ENCODE measurements at places on chromosomes 1 and 21.

GRCh38 chr21:45001134-45002095 lies 61.6 kb downstream of the SLX9 start:
- DNase-seq: no peak

- DNase-seq: no peak
Observed at GRCh38 chr1:2352897-2353550, 38.3 kb downstream of the MORN1 start.

- no peak for DNase-seq
Observed at GRCh38 chr1:206971029-206971655, 882 bp upstream of the FCAMR start.

DNA sequence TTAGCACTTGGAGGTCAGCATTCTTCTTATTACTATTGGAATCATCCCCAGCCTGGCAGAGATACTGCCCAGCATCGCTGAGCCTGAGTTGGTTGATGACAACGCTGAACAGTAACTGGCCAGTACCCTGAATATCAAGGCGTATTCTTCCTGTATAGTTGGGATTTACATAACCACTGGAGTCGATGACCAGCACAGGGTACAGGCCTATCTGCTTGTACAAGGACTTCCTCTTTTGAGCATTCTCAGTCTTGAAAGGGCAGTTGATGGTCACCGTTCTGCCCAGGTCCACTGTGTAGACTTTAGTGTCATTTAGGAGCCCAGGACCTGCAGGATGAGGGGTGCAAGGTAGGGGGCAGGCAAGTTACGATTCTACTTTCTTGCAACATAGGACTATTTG lies 8.8 kb downstream of the PIGR start:
- DNase-seq: no peak

DNA sequence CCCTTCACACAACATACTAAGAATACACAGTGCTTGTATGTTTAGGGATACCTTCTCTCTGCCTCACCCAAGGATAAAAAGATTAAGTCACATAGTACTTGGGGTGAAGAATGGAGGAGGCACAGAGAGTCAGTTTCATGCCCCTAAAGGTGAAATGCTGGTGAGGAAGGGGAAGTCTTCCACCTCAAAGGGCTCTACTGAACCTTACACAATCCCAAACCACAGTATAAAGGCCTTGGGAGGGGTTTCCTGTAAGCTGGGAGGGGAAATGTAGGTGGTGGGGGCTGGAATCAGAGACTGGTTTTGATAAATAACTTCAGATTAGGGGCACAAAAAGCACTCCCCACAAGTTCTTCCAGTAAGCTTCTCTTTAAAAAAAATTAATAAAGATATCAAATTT lies 3.5 kb downstream of the MINDY1 start:
- DNase-seq: no peak

Measured in esophagus squamous epithelium (tissue), 5 donors.